ENCODE measurements at places on chromosomes 6 and 20.

DNA sequence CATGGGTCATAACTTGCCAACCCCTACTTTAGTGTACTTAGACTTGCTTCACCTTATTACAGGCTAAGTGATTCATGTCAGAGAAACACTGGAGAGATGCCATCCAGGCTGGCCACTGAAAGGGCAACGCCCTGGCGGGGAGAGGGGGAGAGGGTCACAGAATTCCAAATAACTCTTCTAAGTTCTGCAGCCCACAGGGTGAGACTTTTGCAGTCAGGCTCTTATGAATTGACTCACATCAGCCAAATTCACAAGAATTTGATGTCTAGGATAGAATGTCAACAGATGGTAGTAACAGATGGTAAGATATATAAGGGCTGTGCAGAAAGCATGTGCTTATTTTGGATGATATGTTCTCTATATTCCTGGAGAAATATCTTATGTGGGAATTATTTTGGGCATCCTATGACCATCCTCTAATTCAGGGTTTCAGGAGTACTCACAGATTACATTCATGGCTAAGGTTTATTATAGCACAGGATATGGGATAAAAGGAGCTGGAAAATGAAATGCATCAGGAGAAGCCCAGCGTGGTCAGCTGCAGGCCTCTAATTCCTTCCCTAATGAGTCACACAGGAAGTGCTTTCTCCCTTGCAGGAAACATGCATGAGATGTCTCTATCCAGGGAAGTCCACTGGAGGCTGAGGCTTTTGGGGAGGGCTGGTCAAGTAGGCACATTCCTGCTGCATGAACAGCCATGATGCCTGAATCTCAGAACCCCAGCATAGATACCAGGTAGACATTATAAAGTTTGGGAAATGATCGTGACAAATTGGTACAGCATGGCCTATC, 58.7 kb upstream of the RIN2 start:
- no peak for DNase-seq

DNA sequence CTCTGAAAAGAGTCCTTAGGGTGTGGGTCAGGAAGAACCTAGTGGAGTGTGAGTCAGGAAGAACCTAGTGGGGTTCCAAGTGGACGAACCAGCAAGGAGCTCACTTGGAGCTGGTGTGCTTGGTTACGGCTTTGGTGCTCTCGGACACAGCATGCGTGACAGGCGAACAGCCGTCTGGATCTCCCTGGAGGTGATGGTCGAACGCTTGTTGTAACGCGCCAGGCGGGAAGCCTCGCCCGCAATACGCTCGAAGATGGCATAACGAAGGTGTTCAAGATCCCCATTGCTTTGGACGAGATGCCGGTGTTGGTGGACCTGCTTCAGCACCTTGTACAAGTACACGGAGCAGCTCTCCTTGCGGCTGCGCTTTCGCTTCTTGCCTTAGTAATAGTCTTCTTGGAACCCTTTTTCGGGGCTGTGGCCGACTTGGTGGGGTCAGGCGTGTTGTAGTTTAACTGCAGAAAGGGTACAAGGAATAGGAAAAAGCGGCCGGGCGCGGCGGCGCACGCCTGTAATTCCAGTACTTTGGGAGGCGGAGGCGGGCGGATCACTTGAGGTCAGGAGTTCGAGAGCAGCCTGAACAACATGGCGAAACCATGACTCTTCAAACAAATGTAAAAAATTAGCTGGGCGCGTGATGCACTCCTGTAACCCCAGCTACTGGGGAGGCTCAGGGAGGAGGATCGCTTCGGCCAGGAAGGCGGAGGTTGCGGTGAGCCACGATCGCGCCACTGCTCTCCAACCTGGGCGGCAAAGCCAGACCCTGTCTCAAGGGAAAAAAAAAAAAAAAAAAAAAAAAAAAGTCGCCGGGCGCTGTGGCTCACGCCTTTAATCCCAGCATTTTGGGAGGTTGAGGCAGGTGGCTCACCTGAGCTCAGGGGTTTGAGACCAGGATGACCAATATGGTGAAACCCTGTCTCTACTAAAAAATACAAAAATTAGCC, 48.0 kb downstream of the OR2B2 start:
- DNase-seq, result no peak

GRCh38 chr6:51929934-51930574, 157.4 kb downstream of the PKHD1 start:
- DNase-seq, result no peak

DNA sequence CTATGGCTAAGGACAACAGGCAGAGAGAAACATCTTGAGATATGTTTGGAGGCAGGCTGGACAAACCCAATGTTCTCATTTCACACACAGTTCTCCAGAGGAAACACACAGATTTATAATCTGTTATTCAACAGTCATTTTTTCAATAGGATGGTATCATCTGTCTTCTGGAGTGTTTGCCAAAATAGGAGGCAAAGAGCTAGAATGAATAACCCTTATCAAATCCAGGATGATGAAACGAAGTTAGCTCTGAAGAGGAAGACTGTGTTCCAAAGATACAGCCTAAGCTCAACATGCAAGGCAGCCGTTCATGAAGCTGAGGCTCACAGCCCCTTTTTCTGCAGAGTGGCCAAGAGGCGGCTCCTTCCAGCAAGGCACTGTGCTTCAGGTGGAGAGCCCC, 70.8 kb downstream of the PPP1R3G start:
- no peak for DNase-seq

- DNase-seq, result no peak
These were observed 36.0 kb upstream of the FOXA2 start for GRCh38 chr20:22620342-22620741.

DNA sequence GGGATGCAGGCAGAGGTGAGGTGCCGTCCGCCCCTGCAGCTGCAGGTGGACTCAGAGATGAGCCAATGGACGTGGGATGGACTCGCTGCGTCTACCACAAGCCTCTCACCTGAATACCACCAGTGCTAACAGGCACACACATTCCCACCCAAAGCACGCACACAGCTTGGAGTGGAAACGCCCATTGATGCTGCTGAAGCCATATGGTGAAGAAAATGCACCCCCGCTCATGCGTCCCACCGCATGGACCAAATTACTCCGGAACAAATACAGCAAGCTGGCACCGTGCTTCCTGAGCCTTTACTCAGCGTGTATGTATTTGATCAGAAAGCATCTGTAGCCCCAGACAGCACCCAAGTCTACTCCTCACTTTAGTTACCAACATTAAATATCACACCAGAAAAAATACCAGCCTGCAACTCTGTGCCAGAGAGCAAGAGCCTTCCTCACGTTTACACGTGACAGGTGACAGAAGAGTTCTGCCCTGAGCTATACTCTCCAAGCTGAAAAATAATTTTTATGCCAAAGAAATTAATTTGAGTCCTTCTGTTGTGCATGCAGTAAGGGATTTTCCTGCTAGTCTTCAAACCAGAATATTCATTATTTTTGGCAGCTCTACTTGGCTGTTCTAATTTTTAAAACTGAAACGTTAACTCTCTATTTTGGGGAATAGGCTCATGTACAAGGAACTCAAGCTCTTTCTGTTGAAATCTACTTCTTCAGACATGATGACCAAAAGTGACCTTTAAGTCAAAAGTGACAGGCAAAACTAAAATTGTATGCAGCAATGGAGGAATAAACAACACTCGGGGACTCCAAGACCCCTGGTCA, 58.2 kb upstream of the SYNDIG1 start:
- DNase-seq, result no peak

- no peak for DNase-seq
These were observed 349.9 kb upstream of the FLRT3 start for GRCh38 chr20:14687313-14687712.
